ENCODE measurements at places on chromosomes 11 and 22.
A peak's percentile ranks its signal among the peaks of the same experiment; 100 is the strongest.

DNA sequence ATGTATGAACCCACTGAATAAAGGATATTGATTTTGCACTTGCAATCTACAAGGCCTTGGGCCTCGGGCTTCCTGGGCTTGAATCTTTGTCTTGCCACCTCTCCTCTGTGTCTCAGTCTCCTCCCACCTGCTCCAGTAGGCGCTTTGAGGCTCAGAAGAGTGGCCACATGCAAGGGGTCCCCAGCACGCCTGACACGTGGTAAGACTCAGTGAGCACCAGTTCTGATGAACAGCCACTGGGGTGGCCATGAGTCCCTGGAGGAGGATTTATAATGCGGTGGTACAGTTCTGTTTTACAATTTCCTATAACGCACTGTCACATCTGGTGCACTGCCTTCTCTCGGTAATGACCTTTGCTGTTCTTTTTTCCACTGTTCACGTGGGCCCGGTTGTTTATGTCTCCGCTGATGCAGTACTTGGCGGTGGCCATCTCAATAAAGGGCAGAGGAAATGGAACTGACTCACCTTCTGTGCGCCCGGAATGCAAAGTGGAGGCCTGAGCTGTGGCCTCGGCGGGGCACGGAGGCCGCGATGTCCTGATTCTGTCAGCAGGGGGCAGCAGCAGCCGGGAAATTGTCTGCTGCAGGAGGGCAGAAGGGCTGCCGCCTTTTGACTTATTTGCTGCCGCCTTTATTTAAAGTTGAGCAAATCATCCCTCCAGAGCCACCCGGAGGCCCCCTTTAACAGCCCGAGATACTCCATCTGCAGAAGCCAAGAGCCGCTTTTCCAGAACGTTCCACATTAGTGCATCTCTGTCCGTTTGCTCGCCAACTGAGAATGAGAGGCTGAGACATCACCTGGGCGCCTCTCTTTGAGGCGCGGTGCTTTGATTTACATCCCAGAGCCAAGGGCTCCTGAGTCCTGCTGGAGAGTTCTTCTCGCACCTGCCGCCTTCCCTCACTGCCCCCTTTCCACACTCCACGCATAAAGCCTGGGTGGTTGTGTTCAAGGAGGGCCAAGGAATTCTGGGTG is 6.0 kb upstream of the IFT27 start:
- DNase-seq, result peak; percentile 31

DNA sequence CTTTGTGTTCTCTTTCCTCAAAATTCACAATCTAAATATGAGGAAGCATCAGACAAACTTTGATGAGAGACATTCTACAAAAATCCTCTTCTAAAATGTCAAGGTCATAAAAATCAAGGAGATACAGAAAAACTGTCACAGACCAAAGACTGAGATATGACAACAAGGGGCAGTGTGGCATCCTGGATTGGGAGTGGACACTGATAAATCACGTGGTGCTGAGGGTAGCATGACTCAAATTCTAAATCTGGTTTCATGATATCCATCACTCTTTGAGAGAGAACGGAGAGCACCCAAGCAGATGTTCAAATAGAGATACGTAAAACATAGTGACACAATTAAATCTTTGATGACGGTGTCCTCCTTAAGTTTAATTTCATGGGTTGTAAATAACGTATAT is 13.0 kb upstream of the CARD18 start:
- no peak for DNase-seq

- no peak for DNase-seq
Measured at GRCh38 chr11:77374611-77375031, 73.1 kb upstream of the GDPD4 start.

DNA sequence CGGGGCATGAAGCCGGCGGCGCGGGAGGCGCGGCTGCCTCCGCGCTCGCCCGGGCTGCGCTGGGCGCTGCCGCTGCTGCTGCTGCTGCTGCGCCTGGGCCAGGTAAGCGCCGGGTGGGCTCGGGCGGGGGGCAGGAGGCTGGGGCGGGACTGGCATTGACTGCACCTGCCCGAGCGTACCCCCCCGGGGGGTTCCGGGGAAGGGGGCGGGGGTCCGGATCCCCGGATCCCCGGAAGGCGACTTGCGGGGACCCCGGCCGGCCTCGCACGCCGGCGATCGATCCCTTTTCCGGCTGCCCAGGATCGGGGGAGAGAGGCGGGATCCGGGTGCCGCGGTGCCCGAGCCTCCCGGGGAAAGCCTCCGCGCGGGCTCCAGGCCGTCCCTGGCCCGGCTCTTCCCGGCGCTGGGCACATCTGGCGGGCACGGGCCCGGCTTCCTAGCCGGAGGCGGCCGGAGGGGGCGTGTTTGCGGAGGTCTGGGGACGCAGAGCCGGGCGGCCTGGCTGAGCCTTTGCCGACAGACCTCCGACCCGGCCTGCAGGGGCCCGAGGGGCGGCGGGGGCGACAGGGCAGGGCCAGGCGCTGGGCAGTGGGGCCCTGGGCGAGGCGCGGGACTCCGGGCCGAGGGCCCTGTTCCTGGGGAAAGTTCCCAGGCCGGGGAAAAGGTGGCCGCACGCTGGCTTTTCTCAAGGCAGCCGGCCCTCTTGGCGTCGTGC is 705 bp downstream of the PTPRJ start:
- peak; percentile 21 for DNase-seq

GRCh38 chr11:126607374-126607773 is 251.9 kb downstream of the ST3GAL4 start:
- peak; percentile 62 for DNase-seq

DNA sequence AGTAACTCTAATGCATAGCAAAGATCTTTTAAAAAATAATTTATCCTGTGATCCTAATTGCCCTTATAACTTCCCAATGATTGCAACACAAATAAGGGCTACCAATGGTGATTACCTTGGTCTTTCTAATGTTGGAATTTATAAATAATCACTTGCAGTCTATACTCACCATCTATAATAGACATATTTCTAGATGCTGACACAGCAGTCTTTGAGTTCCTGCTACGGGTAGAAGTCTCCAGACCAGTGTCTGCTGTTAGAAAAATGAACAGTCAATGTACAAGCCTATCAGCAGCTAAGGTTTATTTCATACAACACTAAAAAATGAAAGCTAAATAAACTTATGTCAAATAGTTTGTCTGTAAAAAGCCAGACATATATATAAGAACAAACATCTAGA is 44.4 kb upstream of the GPR83 start:
- no peak for DNase-seq

- no peak for DNase-seq
Measured at GRCh38 chr22:47006869-47007268, 244.4 kb downstream of the TBC1D22A start.

- DNase-seq, result no peak
Measured at GRCh38 chr11:134581121-134581626, 169.1 kb upstream of the B3GAT1 start.

- DNase-seq, result no peak
Measured at GRCh38 chr11:68828155-68828931, 13.4 kb downstream of the CPT1A start.

DNA sequence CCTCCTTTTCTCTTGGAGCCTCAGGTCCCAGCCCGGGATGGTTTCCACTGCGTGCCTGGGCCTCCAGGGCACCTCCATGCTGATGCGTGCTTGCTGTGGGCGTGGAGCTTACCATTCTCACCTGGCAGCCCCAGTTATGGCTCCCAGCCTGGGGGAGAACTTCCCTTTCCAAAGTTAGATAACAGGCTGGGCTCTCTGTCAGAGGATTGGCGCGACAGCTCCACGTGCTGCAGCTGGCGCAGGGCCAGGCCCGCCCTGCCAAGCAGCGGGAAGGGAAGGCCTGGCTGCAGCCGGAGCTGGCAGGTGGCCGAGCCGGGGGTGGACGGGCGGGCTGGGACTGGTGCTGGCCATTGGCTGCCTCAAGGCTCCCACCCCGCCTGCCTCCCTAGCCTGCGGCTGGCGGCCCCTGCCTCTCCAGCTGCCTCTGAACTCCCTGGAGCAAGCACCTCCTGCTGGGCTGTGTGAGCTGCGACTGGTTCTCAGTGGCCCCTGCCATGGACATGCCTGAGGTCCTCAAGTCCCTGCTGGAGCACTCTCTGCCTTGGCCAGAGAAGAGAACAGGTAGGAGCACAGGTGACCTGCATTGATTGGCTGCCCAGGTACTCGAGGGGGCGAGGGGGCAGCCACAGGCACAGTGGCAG is 14.6 kb upstream of the TEF start:
- DNase-seq, result peak; percentile 85

- no peak for DNase-seq
Measured at GRCh38 chr11:74057249-74058151, 48.6 kb upstream of the UCP3 start.

GRCh38 chr22:43148581-43148980 is 2.8 kb upstream of the TSPO start:
- DNase-seq, result no peak

- DNase-seq, result no peak
Measured at GRCh38 chr11:119551420-119552105, 128.6 kb upstream of the THY1 start.

- peak; percentile 27 for DNase-seq
Measured at GRCh38 chr22:27804470-27805297, 3.1 kb upstream of the MN1 start.

DNA sequence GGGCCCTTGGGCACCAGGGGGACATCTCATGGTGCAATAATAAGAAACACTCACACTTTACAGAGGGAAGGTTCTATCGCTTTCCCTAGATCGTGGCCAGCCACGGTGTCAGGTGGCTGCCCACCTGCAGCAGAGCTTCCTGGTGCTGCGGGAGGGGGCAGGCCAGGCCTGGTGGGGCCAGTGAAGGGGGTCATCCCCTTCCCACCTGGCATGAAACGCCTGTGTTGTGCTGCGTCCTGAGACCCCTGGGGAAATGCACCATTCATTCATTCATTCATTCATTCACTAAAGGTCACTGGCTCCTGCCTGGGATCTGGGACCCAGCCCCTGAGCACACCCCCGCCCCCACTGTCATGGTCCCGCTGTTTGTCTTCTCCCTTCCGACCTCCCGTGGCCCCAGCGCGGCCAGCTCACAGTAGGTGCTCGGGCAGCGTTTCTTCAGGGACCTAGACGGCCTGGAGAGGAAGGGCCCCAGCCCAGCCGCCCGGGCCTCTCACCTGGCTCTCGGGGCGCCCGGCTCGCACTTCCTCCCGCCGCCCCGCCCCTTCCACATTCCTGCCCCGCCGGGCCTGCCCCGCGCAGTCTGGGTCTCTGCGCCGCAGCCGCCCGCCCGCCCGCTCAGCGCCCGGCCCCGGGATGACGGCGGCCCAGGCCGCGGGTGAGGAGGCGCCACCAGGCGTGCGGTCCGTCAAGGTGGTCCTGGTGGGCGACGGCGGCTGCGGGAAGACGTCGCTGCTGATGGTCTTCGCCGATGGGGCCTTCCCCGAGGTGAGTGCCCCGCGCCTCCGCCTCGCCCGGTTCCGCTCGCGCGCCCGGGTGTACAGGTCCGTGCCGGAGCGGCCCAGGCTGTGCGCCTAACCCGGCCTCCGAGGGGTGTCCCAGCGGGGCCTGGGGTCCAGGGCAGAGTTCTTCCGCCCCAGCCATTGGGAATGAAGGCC is at the start of gene RHOD:
RHOD (plus strand) TSS at position 581 of the 938 bp plus-strand sequence; CDS start at position 637, 56 bp downstream.
- peak; percentile 33 for DNase-seq

GRCh38 chr11:41146326-41146725 is 313.1 kb downstream of the LRRC4C start:
- no peak for DNase-seq

DNA sequence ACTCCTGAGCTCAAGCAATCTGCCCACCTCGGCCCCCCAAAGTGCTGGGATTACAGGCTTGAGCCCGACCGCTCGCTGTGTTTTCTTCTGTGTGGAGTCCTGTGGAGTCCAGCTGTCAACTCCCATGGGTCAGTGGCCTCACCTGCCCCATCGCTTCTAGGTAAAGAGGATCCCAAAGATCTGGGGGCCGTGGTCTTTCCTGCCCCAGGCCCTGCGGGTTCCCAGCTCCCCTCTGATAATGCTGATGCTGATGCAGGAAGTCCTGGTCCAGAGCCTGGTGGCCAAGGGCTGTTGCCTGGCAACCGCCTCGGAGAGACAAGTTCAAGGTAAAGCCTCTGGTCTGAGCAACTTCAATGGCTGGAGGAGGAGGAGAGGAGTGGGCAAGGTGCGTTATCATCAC is 9.6 kb downstream of the SSTR3 start:
- DNase-seq, result no peak

GRCh38 chr11:82989628-82990404 is 81.9 kb downstream of the RAB30 start:
- DNase-seq, result peak; percentile 84

- no peak for DNase-seq
Measured at GRCh38 chr22:43698403-43698802, 113.7 kb downstream of the EFCAB6 start.

DNA sequence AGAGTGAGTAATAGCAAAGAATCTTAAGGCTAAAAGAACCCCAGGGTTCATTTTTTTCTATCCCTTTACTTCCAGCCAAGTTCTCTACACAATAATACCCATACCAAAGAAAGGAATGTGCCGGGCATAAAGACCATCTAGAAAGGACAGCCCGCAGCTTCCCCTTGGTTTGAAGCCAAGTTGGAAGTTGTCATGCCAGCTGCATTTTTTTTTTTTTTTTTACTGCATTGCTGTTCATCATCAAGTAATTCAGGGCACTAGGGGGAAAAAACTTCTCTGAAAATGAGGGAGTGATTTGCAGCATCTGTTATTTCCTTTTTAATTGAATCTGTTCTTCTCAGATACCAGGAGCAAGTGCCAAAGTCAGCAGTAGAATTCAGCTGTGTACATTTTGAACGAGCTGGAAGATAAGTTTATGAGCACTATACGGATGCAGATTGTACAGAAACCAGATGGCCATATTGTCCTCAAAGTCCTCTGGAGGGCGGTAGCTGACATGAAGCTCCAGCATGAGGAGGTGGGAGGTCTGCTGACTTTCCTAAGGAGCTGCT is 56.4 kb downstream of the UBASH3B start:
- DNase-seq, result no peak

DNA sequence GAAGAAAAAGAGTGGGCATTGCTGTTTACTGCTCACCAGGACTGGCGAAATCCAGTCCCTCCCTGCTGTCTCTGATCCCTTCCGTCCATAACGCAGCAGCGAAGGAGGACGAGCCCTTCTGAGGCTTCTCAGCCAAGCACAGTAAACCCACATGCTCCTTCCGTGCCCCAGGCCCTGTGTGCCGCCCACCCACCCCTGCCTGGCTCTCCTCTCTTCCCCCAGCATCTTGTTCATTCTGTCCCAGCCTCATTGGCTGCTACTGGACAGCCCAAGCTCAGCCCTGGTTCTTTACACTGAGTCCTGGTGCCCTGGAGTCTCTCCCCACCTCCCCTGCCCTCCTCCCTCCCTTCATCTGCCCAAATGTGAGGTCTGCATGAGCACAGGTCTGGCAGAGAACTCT is 559.7 kb downstream of the BRD1 start:
- DNase-seq, result no peak

- no peak for DNase-seq
Measured at GRCh38 chr11:57191311-57192219, 9.8 kb downstream of the LRRC55 start.

DNA sequence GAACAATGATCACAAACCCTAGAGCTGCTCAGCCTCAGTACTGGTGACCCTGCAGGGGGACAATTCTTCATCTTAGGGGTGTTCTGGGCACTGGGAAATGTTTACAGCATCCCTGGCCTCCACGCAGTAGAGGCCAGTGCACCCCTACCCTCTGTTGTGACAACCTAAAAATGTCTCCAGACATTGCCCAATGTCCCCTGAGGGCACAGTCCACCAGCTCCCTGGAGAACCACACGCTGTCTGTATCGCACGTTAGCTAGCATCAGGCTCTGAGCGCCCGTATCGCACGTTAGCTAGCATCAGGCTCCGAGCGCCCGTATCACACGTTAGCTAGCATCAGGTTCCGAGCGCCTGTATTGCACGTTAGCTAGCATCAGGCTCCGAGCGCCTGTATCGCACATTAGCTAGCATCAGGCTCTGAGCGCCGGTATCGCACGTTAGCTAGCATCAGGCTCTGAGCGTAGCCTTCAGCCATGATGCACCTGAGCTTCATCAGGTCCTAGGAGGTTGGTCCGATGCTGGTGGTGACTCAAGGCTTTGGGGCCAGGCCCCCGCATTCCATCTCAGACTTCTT is 111.1 kb upstream of the ANO1 start:
- no peak for DNase-seq

Measured in NCI-H510A treated with DMSO at 0.1 percent for 48 hours (cell line).